ENCODE measurements at places on chromosomes 13 and 19.
A peak's percentile ranks its signal among the peaks of the same experiment; 100 is the strongest.

DNA sequence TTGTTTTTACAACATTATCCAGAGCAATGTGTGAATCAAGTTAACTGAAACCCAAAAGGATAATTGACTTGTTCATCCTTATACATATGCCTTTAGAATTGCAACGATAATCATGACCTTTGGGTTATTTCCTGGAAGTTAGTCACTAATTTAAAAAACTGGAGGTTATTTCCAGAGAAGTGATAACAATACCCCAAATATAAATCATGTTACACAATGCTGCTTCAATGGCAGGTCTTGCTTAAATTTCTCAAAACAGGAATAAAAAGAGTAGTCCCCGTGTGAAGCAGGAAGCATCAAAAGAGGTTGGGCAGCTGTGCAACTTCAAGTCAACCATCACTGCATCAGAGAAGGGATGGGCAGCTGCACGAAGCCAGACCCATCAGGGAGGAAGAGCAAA, 134.4 kb downstream of the EFNB2 start:
- DNase-seq = no peak

- peak; percentile 81 for DNase-seq
Observed at GRCh38 chr19:35899547-35900214, 659 bp downstream of the NFKBID start.

DNA sequence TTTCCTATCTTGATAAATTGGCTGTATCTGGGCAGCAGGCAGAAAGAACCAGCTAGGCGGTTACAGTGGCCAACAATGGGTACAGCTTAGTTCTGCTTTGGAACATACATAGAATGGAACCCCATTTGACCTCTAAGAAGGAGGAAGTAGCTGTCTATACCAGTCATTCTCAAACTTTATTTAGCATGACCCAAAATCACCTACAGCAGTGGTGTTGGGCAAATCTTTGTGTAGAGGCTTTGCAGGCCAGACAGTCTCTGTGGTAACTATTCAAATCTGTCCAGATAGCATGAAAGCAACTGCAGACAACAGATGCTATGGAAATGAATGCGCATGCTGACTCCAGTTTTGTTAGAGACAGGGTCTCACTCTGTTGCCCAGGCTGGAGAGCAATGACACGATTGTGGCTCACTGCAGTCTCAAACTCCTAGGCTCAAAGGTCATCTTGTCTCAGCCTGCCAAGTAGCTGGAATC, 12.0 kb upstream of the KCNC3 start:
- DNase-seq = no peak

DNA sequence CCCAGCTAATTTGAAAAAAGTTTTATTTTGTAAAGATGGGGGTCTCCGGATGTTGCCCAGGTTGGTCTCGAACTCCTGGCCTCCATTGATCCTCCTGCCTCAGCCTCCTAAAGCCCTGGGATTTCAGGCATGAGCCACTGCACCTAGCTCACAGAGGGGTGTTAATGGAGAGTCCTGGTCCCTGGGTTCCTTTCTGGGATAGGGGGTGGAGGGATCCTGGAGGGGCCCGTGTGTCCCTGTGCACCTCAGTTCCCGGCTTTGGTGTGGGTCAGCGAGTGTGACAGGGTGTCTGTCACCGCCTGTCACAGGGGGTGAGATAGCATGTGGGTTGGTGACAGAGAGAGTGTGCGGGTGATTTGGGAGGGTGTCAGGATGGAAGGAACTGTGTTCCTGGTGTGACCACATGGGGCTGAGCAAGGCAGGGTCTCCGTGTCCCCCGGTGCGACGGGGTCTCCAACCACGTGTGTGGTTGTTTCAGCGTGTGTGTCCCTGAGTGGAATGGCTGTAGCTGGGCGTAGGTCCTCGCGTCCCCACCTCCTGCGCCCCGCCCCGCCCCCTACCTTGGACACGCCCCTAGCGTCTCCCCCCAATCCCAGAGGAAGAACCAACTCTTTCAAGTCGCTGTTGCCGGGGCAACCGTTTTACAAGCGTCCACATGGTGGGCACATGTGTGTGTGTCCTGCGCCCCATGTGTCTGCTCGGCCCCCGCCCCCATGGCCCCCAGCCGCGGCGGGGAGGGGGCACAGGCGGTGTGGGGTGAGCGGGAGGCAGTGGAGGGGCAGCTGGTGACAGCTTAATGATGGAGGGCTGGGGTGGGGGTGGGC, 2.9 kb upstream of the NRTN start:
- DNase-seq = no peak

- no peak for DNase-seq
Observed at GRCh38 chr13:32059511-32059984, 28.0 kb downstream of the FRY start.

- no peak for DNase-seq
Observed at GRCh38 chr13:28248080-28248479, 109.7 kb downstream of the PAN3 start.

GRCh38 chr19:23145617-23146415, 29.0 kb downstream of the ZNF730 start:
- no peak for DNase-seq

- DNase-seq = no peak
Observed at GRCh38 chr19:16628984-16629691, 1.1 kb upstream of the MED26 start.

DNA sequence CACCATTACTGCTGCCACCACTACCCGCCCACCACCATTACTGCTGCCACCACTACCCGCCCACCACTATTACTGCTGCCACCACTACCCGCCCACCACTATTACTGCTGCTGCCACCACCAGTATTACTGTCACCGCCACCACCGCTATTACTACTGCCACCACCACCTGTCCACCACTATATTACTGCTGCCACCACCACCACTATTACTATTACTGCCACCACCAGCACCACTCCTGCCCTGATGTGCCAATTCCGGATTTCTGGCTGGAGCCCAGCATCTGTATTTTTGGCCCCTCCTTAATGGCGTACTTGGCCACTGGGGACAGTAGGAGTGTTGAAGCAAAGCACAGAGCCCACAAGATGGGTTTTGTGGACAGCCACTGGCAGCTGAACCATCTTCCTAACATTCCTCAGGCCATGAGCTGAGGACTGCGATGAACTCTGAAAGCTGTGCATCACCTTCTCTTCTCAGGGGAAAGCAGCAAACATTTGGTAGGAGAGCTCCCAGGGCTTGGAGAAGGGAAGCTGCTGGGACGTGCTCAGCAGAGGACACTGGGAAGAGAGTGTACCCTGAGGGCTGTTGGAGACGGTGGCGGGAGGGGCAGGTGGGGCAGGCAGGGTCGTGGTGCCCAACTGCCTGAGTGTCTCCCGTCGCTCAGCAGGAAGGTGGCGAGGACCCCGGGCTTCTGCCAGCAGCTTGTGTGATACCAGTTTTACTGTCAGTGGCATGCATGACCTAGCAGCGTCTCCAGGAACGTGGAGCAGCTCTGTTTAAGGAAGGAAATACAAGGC, 23.0 kb downstream of the CUL4A start:
- DNase-seq = no peak

DNA sequence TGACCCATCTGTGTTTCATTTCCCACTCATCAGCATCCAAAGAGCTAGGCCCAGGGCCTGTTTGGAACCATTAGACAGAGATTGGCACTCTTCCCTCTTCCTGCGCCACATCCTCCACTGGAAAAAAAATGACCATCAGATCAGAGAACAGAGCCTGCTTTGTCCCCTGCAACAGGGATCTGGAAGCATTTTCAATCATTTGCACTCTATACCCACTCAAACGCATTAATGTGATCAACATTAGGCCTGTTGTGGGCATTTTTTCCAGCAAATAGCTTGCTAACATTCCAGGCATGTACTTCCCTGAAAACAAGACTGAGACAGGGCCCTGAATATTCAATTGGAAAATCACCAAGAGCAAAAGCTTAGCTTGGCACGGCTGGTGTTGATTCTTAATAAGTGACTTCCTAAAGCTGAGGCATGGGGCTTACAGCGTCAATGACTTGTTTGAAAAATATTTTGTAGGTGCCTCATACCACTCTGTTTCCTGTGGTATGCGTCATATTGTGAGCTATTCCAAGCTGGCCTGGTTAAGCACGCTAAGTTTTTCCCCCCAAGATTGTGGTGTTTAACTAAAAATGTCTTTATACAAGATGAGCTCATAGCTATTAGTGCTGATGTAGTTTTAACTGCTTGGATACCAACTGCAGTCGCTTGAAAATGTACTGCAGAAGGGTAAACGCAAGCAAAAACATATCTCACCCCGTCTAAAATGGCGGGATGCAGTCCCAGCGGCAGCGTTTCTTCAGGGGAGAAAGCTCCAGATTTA, 404.4 kb downstream of the SPRY2 start:
- no peak for DNase-seq

- no peak for DNase-seq
Observed at GRCh38 chr19:18020212-18021085, 12.5 kb downstream of the ARRDC2 start.

DNA sequence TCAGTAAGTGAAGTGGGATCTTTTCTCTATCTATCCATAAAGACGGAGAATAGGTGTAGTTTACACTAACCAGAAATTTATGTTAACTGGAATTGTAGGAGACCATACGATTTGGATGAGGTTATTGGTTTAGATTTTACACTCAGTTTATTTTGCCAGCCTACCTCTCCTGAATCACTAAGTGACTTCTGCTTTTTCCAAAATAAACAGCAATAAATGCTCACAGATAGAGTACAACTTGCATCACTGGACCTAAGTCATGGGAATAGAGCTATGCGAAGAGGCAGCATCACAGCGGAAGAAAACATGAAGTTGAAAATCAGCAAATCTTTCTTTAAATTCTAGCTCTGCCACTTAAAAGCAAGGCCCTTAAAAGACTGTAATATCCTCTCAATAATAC, 781.0 kb downstream of the LIG4 start:
- DNase-seq = no peak

GRCh38 chr13:113854238-113855011, 9.5 kb downstream of the GAS6 start:
- no peak for DNase-seq

DNA sequence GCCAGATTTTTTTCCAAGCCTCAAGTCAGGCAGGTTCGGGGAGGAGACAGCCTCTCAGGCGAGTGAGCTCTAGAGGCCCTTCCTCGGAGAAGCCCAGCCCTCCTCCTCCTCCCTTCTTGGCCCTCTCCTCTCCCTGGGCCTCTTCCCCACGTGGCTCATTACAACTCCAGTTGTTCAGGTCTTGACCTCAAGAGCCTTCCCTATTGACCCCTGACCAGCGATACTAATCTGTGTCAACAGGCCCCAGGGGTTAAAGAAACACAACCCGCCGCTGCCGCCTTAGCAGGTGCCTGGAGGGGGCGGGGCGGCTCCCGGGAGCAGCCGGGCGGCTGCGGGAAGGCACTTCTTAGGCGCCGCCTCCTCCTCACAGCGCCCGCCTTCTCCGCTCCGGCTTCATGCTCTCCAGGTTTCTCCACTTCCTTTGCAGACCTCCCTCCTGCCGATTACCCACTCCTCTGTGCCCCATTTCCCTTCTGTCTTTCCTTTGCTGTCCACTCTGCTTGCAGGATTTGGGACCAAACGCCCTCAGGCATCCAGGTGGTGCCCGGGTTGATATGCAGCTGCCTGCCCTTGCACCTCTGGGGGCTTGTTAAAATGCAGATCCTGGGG, 51.0 kb downstream of the LYL1 start:
- DNase-seq = no peak

DNA sequence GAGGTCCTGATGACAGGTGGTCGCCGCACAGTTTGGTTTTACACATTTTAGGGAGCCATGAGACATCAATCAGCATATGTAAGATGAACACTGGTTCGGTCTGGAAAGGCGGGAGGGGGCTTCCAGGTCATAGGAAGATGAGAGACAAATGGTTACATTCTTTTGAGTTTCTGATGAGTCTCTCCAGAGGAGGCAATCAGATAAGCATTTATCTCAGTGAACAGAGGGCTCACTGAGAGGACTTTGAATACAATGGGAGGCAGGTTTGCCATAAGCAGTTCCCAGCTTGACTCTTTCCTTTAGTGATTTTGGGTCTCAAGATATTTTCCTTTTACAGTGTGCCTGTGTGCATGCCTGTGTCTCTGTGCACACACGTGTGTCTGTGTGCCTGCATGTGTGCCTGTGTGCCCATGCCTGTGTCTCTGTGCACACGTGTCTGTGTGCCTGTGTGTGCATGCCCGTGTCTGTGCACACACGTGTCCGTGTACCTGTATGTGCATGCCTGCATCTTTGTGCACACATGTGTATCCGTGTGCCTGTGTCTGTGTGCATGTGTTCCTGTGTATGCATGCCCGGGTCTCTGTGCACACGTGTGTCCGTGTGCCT, 35.5 kb upstream of the TMEM255B start:
- DNase-seq = no peak

DNA sequence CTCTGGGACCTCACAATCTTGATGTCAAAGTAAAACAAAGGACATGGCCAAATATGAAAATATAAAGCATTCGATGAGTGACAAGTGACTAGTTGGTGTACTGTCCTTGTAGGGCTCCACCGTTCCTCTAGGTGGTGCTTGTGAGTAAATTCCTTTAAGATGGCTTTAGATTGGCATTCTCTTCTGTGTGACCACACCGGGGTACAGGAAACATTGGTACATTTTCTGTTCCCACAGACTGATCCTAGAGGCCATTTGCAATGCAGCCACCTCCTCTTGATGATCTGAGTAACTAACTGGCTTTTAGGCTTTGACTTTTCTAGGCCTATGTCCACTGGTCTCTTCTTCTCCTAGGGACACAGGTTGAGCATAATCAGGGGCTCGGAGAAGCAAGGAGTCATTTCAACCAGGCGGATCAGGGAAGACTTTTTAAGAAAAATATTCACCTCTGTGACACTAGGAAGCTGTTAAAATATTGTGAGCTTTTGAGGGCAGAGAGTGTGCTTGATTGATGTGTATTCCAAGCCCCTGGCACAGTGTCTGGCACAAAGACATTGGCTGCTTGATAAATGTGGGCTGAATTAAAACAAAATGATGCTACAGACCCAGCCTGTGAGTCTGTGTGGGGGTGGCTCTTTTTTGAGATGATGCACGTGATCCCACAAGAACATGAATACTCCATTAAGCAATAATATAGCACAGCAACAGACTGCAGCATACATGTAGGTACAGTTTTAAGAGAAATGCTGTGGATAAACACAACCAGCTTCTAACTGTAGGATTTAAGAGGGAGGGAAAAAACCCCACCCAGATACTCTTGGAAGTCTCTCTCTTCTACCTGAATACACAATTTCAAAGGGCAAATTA, 21.0 kb downstream of the EPSTI1 start:
- peak; percentile 10 for DNase-seq

- no peak for DNase-seq
Observed at GRCh38 chr19:29187676-29188075, 25.3 kb downstream of the UQCRFS1 start.

DNA sequence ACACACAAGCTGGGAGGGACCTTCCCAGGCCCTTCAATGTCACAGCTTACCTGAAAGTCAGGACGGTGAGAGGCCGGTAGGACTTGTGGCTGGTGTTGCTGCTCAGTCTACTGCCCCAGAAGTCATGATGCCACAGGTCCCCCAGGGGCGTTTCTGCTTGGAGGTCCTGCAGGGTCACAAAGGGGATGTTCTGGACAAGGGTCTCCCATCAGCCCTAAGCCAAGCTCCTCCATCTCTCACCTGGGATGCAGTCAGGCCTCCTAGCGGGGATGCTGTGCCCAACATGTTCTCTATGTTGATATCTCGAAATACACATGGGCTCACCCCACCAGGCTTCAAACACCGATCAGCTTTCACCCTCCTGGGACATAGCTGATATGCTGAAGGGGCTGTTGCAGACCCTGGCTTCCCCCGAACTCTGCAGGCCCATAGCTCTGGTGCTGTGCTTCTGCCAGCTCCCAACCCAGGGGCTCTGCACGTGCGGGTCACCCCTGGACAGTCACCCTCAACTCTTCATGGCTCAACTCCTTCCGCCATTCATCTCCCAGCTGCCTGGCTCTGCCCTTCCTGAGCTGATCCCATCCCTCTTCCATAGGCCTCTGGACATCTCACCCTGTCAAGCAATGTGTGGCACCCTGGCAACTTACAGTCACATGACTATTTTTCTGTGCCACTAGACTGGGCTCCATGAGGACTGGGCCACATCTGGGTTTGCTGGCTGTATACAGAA, 10.3 kb downstream of the TMTC4 start:
- DNase-seq = no peak
